ENCODE measurements at places on chromosomes 4 and X.

GRCh38 chr4:9987749-9988362 lies 33.4 kb downstream of the SLC2A9 start:
- DNase-seq: no peak

DNA sequence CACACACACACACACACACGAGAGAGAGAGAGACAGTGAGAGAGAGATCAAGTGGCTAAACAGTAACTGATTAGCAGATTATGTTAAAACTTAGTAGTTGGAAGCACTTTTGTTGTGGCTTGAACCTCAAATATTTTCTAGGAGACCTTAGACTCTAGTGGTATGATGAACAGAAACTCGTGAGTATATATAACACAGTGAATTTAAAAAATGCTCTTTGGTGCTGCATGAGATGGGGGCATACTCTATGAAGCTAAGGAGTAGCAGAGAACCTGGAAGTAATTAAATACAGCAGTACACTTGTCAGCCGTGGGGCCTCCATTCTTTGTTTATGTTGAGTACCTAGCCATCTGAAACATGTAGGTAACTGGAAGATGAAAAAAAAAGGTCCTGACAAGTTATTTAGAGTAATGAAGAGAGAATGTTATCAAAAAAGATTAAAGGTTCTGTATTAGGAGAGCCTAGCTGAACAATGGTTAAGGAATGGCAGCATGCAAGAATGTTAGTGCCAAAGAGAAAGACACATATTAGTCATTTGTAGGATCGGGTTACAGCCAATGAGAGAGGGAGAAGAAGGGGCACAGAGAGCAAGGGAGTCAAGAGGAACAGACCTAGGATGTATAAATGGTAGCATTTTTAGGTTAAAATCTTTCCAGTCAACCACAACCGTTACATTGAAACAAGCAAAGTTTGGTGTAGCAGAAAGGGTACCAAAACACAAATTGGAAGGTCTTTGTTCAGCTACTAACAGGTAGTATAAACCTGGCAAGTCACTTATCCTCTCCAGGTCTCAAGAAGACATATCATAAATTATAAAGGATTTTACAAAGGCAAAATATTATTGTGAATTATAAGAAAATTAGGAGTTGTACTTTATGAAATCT lies 316.7 kb upstream of the DIPK2B start:
- DNase-seq: no peak

DNA sequence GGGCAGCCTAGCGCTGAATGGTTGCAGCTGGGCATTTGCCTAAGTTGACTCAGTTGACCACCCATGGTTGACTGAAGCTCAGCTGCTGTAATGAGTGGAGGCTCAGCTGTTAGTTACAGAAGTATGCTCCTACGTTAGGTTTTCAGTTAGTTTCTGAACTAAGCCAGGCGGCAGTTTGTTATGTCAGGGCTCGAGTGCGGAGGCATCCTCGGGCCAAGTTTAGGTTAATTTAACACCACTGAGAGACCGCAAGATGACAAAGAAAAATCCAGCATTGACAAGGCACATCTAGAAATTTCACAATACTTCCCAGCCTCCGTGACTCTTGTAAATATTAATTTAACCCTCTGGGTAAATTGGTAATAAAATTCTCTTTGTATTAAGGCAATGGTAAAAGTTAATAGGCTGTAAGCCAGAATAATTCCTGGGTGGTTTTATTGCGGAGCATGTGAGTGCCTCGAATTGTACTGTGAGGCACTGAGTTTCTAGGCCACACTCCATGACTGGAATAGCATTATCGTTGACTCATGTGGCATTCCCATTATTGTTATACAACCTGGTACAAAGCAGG lies 33.1 kb upstream of the CDKN2AIP start:
- DNase-seq: no peak

DNA sequence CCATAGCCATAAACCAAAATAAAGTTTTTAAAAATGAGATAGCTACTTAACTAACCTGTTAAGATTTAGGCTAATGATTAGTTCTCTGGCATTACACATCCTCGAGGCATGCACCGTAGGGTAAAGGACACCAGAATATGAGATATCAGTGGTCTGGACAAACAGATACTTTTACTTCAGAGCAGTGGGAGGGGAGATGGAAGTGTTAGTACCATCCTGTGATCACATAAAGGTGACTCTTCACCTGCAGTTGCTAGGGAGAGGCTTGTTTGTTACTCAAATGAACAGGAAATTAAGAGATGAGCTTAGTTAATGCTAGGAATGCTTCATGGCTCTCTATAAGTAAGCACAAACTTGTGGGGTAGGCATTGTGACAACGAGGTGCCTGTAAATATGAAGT lies 624.4 kb upstream of the MAGEB2 start:
- no peak for DNase-seq

DNA sequence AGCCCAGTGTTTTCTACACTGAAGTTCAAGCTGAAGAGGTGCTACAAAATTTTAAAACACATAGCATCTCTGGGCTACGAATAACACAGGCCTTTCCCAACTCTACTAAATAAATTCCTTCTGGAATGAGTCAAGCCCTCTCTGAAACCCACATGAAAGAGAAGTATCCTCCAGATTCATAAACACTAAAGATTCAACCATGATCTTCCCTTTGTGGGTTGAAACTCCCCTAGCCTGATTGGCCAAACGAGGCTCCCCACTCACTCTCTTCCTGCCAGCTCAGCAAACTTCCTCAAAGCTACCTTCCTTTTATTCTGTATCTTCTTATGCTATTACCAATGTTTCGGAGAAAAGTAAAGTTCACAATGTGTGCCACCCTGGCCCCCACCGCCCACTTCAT lies 95.4 kb downstream of the NKX6-1 start:
- no peak for DNase-seq

- no peak for DNase-seq
Measured at GRCh38 chr4:121653986-121654385, 42.8 kb downstream of the ANXA5 start.

DNA sequence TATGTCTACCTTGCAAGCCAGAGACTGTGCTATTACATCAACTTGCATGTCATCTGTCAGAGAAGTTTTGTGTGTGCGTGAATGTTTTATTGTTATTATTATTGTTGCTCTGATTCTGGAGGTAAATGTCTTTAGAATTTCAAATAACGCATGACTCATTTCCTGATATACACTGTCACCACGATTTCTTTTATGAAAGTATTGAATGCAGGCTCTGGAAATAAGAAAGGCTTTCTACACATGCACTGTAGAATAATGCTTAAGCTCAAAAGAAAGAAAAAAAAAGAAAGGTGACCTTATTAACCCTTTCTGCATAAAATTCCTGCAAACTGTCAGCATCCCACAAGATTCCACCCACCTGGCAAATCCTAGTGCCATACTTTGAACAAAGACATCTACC lies 632.9 kb downstream of the ZNF674 start:
- DNase-seq: no peak

- DNase-seq: no peak
Measured at GRCh38 chrX:111244235-111244750, 26.0 kb downstream of the CAPN6 start.

DNA sequence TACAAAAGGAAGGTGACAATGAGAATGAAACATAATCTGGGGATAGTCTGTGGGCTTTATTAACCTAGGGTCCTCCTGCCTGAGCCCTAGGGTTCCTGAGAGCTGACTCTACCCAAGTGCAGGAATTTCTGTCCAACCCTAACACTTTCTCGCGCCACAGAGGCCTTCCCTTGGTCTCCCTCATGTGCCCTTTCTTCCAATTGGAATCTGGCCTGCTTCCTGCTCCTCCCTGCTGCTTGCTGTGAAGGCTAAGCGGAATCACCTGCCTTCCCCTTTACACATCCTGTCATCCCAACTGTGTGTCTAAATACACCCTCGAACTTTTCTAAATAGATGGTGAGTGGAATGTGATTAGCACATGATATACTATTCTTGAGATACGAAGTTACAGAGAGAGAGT lies 5.9 kb downstream of the MAGEA11 start:
- no peak for DNase-seq

DNA sequence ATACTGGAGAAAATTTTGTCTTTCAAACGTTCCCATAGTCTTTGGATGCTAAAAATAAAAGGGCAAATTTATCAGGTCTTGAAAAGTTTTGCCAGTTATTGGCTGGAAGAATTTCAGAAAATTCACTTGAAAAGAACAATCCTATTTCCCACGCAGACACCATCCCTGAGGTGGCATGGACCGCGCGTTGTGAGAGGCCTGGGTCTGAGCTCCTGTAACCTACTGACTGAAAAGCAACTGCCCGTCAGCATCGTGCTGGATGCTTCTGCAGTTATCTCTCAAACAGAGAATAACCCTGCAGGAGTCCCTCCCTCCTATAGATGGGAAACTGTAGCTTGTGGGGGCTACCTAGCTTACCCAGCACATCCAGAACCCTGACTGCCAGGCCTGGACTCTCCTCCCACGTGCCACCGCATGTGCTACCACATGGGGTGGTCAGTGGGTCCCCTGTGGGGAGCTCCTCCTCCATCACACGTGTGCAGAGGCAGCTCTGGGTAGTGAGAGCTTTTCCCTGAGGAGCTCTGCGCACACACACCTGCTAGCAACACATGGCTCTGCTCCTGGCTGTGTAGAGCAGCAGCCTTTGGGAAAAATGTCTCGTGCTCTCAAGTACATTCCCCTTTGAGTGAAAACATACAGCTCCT lies 36.1 kb downstream of the NSG1 start:
- DNase-seq: no peak

- DNase-seq: no peak
Measured at GRCh38 chr4:90118527-90119195, 8.5 kb upstream of the CCSER1 start.

DNA sequence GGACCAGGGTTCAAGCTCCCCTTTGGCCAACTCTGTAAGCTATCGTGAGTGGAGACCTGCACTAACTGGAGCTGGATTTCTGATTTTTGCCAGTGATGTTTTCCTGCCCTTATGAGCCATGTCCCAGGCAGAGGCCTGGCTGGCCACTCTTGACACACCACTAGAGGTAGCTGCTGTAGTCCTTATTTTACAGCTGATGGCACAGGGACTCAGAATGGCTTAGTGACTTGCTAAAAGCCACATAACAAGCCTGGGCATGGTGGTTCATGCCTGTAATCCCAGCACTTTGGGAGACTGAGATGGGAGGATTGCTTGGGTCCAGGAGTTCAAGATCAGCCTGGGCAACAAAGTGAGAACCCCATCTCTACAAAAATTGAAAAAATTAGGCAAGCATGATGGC lies 33.4 kb downstream of the CYTL1 start:
- DNase-seq: no peak
